ENCODE measurements at places on chromosomes 7 and 10. TPM values are rescaled to one million over a fixed set of nuclear protein-coding genes. Genes with fewer than 3 reads are reported as not detected.

DNA sequence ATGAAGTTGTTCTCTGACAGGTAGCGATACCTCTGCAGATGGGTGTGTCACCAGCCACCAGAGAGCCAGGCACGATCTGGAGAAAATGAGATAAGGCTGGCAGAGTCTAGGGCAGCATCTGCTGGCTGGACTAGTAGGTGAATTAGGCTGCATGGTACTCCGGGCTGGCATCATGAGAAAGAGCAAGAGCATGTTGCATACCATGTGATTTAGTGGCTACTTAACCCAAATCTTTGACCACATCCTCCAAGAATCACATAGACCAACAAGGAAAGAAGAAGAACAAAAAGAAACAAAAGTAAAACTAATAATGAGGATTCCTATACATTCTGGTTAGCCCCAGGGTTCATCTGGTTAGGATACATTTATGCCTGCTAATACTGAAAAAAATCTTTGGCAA lies 23.4 kb upstream of the FAM170B start:
- H3K36me3 ChIP-seq, result no peaks in the 10 kb centered on the region
- no peaks in the 10 kb centered on the region for H3K27me3 ChIP-seq
- H3K4me3 ChIP-seq, result no peak overlapping the region
- H3K4me1 ChIP-seq, result no peaks in the 10 kb centered on the region
- DNase-seq, result no peak

DNA sequence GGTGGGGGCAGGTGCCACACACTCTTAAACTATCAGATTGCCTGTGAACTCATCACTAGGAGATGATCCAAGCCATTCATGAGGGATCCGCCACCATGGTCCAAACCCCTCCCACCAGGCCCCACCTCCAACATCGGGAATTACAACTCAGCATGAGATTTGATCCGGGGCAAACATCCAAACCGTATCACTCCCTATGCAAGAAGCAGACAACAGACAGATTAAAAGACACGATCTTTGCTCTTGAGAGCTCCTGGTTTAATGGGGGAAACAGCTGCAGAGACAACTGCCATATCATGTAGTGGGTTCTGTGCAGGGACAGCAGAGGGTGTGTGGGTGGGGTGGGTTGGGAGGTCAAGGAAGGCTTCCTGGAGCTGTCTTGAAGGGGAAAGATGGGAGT lies 123.6 kb downstream of the EMX2 start:
- H3K4me1 ChIP-seq, result no peaks in the 10 kb centered on the region
- no peaks in the 10 kb centered on the region for H3K36me3 ChIP-seq
- H3K4me3 ChIP-seq, result no peak overlapping the region
- no peak for DNase-seq

- no peak overlapping the region for H3K27ac ChIP-seq
- peaks cover 2% of the 10 kb centered on the region for H3K4me1 ChIP-seq
- no peak overlapping the region for H3K4me3 ChIP-seq
These were observed 33.8 kb upstream of the ICA1 start for GRCh38 chr7:8295638-8296361.

- H3K27me3 ChIP-seq, result no peaks in the 10 kb centered on the region
- no peak overlapping the region for H3K27ac ChIP-seq
- no peak for DNase-seq
- no peaks in the 10 kb centered on the region for H3K36me3 ChIP-seq
- no peak overlapping the region for H3K4me3 ChIP-seq
These were observed 571.6 kb downstream of the SH2D4B start for GRCh38 chr10:81109200-81109752.

Gene C10orf95
- not detected for total RNA-seq
